ENCODE measurements at places on chromosomes 2 and 18.

DNA sequence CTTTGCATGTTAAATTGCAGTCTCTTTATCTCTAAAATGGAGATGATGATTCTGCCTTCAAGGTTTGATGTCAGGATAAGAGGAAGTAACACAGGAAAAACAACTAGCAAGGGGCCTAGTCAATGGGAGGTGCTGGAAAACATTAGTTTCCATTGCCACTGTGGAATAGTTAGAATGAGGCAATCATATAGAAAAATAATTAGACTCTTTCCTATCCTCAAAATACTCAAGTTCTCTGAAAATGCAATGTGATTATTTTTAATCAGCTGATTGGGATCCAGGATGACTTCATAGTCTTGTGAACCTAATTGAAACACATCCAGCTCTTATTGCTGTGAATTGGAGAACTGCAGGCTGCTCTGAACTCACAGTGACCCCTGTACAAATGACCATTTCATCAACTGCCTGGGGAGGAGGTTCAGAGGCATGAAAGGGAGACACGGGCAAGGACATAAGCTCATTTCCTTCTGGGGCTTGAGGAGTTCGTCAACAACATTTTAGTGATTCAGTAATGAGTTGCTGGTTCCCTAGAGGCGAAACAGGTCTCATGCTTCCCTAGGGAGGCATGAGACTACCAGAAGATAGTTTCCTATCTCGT, 422.5 kb downstream of the LPIN1 start:
- no peak for DNase-seq

DNA sequence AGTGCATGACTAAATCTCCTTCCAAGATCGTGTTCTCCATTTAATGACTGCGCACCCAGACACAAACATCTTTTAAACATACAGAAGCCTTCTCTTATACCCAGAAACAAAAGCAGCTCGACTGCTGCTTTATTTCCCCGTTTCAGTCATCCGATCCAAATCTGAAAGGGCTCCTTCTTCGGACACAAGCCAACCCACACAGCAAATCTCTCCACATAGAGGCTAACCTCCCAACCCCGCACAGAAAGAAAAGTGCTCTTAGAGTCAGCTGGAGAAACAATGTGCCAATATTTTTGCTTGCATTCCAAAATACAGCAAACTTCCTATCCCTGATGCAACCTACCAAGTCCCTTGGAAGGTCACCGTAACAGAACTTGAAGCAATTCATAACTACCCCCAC, 29.1 kb downstream of the GAREM1 start:
- DNase-seq = no peak

- DNase-seq = peak; percentile 15
These were observed 31.9 kb upstream of the GALNT14 start for GRCh38 chr2:31170071-31170698.

DNA sequence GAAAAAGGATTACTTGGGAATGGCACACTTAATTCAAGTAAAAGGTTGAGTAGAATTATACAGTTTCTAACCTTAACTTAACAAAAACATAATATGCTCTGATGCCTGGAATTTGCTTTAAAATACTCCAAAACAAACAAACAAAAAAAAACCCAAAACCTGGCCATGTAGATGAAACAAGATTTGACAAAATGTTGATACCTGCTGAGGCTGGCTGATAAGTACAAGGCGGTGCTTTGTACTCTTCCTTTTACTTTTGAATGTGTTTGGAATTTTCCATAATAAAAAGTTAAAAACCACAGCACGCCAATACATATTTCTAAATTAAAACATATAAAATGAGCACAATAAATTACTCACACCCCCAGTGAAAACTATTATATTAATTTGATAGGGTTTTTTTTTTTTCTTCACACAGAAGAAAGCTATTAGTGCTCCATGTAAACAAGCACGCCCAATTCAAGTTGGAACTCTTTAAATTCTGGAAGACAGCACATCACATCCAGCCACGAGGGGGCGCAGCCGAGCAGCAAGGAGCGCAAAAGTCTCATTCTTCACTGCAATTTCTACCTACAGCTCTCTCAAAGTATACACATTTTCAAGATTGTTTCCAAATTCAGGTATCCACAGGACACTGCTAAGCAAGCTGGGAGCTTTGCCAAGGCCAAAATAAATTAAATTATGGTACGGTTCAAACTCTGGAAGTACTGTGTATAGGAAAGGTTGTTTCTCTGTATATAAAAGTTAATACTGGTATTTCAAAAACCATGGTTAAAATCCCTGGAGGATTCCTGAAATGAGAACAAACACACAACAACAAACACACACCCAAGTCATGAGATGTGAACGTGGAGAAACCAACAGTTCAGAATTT, 7.5 kb downstream of the SERTAD2 start:
- peak; percentile 75 for DNase-seq

DNA sequence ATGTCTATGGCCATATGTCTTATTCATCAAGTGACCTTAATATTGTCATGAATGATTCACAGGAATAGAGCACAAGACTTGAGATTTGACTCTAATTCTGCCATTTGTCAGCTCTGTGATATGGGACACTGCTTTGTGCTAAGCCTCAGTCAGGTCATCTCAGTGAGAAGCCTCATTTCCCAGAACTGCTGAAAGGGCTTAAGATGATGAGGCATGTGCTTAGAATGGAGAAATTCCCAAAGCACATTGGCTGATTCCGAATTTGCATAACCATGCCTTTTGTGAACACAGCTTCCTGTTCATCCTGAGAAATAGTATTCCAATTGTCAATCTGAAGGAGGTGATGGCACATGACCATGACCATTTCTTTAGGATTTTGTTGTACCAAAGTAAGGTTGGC, 218.1 kb downstream of the ALK start:
- no peak for DNase-seq

GRCh38 chr2:216865658-216866057, 5.8 kb upstream of the TNP1 start:
- no peak for DNase-seq

GRCh38 chr2:54438271-54438670, 17.9 kb upstream of the SPTBN1 start:
- DNase-seq = no peak

GRCh38 chr18:10207682-10208345, 246.6 kb upstream of the APCDD1 start:
- no peak for DNase-seq

DNA sequence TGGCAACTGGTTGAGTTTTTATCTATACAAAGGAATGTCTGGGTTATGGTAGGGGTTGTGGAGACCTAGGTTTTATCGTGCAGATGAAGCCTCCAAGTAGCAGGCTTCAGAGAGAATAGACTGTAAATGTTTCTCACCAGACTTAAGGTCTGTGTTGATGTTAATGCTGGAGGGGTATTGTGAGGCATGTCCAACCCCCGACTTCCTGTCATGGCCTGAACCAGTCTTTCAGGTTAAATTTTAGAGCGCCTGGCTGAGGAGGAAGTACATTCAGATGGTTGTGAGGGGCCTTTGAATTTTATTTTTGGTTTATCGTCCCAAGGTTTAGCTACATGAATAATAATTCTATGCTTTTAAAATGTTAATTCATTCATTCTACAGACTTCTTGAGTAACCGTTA, 435.1 kb downstream of the DLGAP1 start:
- DNase-seq = no peak

GRCh38 chr18:57696271-57696670, 74.6 kb upstream of the NARS1 start:
- no peak for DNase-seq

DNA sequence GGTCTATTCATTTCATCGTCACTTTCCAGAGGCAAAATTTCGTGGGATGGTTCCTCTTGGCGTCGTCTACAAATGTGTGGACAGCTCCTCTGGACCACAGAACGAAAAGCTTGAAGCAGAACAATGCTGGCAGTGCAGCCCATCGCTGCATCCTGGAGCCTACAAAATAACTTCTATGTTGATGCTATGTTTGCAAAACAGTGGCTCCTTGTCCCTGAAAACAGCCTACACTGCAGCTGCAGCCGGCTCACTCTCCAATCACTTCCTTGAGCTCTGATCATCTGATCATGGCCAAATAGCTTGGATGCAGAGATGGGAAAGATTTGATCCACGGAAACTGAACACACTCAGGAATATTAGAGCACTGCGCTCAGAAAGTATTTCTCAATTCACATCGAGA, 60.0 kb downstream of the DOCK10 start:
- DNase-seq = no peak
